ENCODE measurements at places on chromosomes 6 and 20. TPM values are rescaled to one million over a fixed set of nuclear protein-coding genes. Genes with fewer than 3 reads are reported as not detected.

The DUSP15 gene
- total RNA-seq, result not detected

The ZBTB46 gene
- total RNA-seq, result 1.3 TPM

The CYP39A1 gene
- not detected for total RNA-seq

The HDGFL1 gene
- not detected for total RNA-seq

The DEFB123 gene
- total RNA-seq, result not detected

The ZNF165 gene
- total RNA-seq, result 4.6 TPM

The STAU1 gene
- 83.7 TPM for total RNA-seq

The PRSS16 gene
- total RNA-seq, result 2.0 TPM

The HCRTR2 gene
- total RNA-seq, result not detected

The ZFP57 gene
- total RNA-seq, result not detected

The PRKN gene
- total RNA-seq, result 0.87 TPM

The EYS gene
- total RNA-seq, result not detected

The SAMD10 gene
- total RNA-seq, result 30.7 TPM

The DEFB124 gene
- total RNA-seq, result not detected

The HTR1E gene
- total RNA-seq, result not detected

The KIAA0408 gene
- 2.6 TPM for total RNA-seq

The RIPOR2 gene
- total RNA-seq, result 60.0 TPM

The PKIB gene
- 3.1 TPM for total RNA-seq

The ULBP1 gene
- 5.0 TPM for total RNA-seq

The IPCEF1 gene
- 10.9 TPM for total RNA-seq

The RTF2 gene
- 80.8 TPM for total RNA-seq

The ADISSP gene
- 46.5 TPM for total RNA-seq

The PCED1A gene
- 29.4 TPM for total RNA-seq

The MAFB gene
- total RNA-seq, result not detected

The KIF25 gene
- not detected for total RNA-seq

The RBBP8NL gene
- not detected for total RNA-seq

The TAGAP gene
- 51.0 TPM for total RNA-seq

The ATP9A gene
- total RNA-seq, result 2.2 TPM

The NFKBIL1 gene
- 19.0 TPM for total RNA-seq

The PPP1R16B gene
- total RNA-seq, result 84.0 TPM

The ASIP gene
- not detected for total RNA-seq

The PNRC1 gene
- total RNA-seq, result 93.7 TPM

The APMAP gene
- 34.0 TPM for total RNA-seq

The SLC22A7 gene
- not detected for total RNA-seq

The LAMP5 gene
- total RNA-seq, result not detected

The C6orf58 gene
- total RNA-seq, result not detected

The JAG1 gene
- 0.44 TPM for total RNA-seq

The C20orf141 gene
- not detected for total RNA-seq

The FOXF2 gene
- total RNA-seq, result not detected

The DPPA5 gene
- total RNA-seq, result not detected

The KCNQ2 gene
- not detected for total RNA-seq

The GCNT2 gene
- 2.2 TPM for total RNA-seq

The GJA10 gene
- not detected for total RNA-seq

The COL20A1 gene
- total RNA-seq, result 0.04 TPM

The MLN gene
- not detected for total RNA-seq

The GRM1 gene
- total RNA-seq, result not detected

The SLC13A3 gene
- total RNA-seq, result 0.07 TPM

The RAB44 gene
- 0.05 TPM for total RNA-seq

The DLL1 gene
- 0.91 TPM for total RNA-seq

The RPP21 gene
- total RNA-seq, result 38.1 TPM

The CNR1 gene
- not detected for total RNA-seq

The RAD21L1 gene
- not detected for total RNA-seq

The KHDC1L gene
- total RNA-seq, result not detected

The LTB gene
- total RNA-seq, result 44.9 TPM

Data from activated CD4-positive, alpha-beta T cell treated with anti-CD3 and anti-CD28 coated beads for 36 hours (primary cell).